Spleen (tissue), 13 donors: ENCODE measurements at places on chromosomes 2 and 18. TPM values are rescaled to one million over a fixed set of nuclear protein-coding genes. Genes with fewer than 3 reads are reported as not detected.

Gene ASPRV1
- 1.9 TPM for polyA plus RNA-seq

- DNase-seq, result no peak
Measured at GRCh38 chr2:118044854-118045253, 31.0 kb upstream of the CCDC93 start.

Gene MSH2
- polyA plus RNA-seq, result 7.1 TPM

GRCh38 chr18:72128649-72129048, 415.5 kb downstream of the CBLN2 start:
- DNase-seq, result no peak

DNA sequence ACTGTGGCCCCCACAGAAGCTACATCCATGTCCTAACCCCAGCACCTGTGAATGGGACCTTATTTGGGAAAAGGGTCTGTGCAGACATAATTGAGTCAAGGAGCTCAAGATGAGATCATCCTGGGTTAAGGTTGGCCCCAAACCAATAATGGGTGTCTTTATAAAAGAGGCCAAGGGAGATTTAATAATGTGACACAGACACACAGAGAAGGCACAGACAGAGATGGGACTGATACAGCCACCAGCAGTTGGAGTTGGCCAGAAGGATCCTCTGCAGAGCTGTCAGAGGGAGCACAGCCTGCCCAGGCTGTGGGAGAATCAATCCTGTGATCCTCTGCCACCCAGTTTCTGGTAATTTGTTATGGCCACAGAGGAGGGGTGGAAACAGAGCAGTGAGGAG, 26.0 kb downstream of the SNORC start:
- no peak for DNase-seq
